ENCODE measurements at places on chromosomes 3 and 15. TPM values are rescaled to one million over a fixed set of nuclear protein-coding genes. Genes with fewer than 3 reads are reported as not detected.
A peak's percentile ranks its signal among the peaks of the same experiment; 100 is the strongest.

- no peaks in the 10 kb centered on the region for H3K36me3 ChIP-seq
- no peaks in the 10 kb centered on the region for H3K4me1 ChIP-seq
- H3K27ac ChIP-seq = no peak overlapping the region
- H3K4me3 ChIP-seq = no peak overlapping the region
- H3K27me3 ChIP-seq = no peaks in the 10 kb centered on the region
These were observed 528.2 kb downstream of the GABRG3 start for GRCh38 chr15:27499191-27499590.

DNA sequence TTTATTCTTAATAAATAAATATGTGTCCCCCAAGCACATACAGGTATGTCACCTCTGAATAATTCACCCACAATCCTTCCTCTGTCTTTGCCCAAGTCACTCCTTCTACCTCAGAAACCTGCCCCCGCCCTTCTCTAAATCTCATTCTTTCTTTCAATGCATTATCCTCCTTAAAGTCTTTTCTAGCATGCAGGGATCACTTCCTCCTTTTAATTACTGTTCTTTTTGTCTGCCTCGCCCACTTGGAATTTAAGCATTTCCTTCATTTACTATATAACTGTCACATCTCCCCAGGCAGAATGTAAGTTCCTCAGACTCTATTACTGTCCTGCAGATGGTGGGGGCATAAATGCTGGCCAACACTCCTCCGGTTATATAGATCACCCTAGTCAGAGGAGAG lies 7.8 kb downstream of the CCDC80 start:
- DNase-seq = no peak
- H3K27me3 ChIP-seq = no peaks in the 10 kb centered on the region
- no peaks in the 10 kb centered on the region for H3K4me1 ChIP-seq
- H3K36me3 ChIP-seq = no peaks in the 10 kb centered on the region
- no peak overlapping the region for H3K27ac ChIP-seq

- no peak for DNase-seq
- H3K4me1 ChIP-seq = no peaks in the 10 kb centered on the region
- no peaks in the 10 kb centered on the region for H3K36me3 ChIP-seq
- no peak overlapping the region for H3K4me3 ChIP-seq
- H3K27ac ChIP-seq = no peak overlapping the region
- no peaks in the 10 kb centered on the region for H3K27me3 ChIP-seq
These were observed 31.6 kb downstream of the SLC22A14 start for GRCh38 chr3:38313695-38314094.

- peaks cover 20% of the 10 kb centered on the region for H3K36me3 ChIP-seq
- peaks cover 27% of the 10 kb centered on the region for H3K4me1 ChIP-seq
- H3K4me3 ChIP-seq = no peak overlapping the region
- no peak overlapping the region for H3K27ac ChIP-seq
These were observed 23.5 kb downstream of the LSM3 start for GRCh38 chr3:14201940-14202684.

DNA sequence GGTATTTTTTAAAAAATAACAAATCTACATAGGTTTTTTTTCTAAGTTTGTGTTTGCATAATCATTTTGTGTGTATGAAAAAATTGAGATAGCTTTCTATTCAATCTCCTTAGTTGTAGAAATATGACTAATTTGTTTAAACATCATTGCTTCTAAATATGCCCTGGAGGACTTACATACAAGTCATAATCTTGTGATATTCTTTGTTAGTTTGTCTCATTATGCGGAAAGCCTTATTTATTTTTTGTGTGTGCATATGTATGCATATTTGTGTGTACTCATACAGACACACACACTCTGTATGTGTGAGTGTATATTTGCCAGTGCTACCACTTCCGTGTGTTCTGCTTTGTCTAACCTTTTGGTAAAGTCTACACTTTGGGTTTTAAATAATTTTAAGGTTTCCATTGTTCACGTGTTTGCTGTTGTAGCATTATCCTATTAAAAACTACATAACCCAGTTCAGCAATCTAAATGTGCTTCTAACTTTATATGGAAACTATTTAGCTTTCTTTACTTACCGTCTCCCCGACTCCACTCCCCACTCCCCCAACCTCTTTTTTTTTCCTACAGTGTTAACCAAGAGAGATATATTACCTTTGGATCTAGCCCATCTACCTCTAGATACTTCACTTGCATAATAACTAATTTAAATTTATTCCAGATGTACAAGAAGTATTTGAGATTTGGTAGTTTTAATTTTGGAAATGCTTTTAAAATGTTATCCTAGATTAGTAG lies 111.7 kb downstream of the FNDC3B start:
- H3K36me3 ChIP-seq = no peaks in the 10 kb centered on the region
- DNase-seq = no peak
- peak overlapping the region; percentile 91 for H3K27ac ChIP-seq
- H3K4me3 ChIP-seq = no peak overlapping the region
- H3K4me1 ChIP-seq = peaks cover 76% of the 10 kb centered on the region

DNA sequence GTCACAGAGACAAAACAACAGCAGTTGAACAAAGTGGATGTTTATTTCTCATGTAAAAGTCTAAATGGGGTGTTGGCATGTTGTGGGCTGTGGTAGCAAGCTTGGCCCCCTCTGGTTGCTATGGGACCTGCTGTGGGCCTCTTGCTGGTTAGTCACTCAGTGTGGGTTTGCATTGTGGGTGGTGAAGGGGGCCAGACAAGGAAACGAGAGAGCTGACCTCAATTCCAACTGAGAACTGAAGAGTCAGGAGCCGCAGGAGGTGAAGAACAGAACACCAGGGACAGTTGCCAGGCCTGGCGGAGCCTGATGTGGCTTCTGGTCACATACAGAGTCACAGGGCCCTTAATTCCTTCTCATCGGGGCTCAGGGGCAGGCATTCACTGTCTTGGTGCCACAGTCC lies 1.9 kb upstream of the ADPGK start:
- peak; percentile 19 for DNase-seq
- H3K4me1 ChIP-seq = peaks cover 31% of the 10 kb centered on the region
- H3K4me3 ChIP-seq = no peak overlapping the region
- H3K27ac ChIP-seq = peak overlapping the region; percentile 95
- H3K36me3 ChIP-seq = no peaks in the 10 kb centered on the region

DNA sequence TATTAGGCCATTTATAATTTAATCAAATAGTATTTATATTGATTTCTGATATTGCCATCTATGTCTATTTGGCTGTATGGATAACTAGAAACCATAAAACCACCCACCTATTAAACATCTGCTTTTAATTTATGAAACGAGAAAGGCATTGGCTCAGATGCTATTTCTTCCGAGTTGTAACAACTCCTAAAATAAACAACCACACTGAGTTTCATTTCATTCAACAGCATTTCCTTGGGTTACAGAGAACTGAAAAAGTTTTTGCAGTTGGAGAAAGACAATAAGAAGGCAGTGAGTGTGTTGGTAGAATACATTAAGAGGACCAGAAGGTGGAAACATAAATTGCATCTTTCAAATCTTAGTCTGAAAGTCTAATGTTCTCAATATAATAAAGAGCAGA lies 79.1 kb downstream of the AQR start:
- no peak overlapping the region for H3K27ac ChIP-seq
- no peak overlapping the region for H3K4me3 ChIP-seq
- peaks cover 72% of the 10 kb centered on the region for H3K36me3 ChIP-seq

DNA sequence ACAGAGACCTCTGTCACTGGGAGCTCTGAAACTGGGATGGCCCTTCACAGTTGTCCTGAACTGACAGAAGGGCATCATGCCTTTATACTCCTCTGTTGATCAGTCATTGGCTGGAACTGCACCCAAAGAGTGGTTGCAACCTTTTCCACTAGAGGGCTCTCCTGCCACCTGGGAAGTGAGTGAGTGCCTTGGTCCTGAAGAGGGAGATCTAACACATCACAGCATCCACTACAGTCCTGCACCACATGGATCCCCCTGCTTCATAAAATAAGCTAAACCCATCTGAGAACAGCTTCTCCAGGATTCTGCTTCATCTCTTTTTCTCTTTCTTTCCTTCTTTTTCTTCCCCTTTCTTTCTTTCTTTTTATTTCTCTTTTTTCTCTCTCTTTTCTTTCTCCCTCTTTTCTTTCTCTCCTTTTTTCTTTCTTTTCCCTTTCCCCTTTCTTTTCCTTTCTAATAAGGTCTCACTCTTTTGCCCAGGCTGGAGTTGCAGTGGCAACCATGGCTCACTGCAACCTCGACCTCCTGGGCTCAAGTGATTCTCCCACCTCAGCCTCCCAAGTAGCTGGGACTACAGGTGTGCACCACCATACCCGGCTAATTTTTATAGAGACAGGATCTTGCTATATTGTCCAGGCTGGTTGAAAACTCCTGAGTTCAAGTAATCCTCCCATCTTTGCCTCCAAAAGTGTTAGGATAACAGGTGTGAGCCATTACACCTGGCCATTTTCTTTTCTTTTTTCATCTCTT lies 42.8 kb upstream of the RAF1 start:
- no peaks in the 10 kb centered on the region for H3K36me3 ChIP-seq
- H3K4me3 ChIP-seq = no peak overlapping the region
- H3K27me3 ChIP-seq = no peaks in the 10 kb centered on the region
- H3K4me1 ChIP-seq = peaks cover 11% of the 10 kb centered on the region
- peak overlapping the region; percentile 21 for H3K27ac ChIP-seq
- DNase-seq = peak; percentile 31

GRCh38 chr15:27589260-27589659 lies 509.9 kb downstream of the OCA2 start:
- no peak for DNase-seq
- H3K27ac ChIP-seq = no peak overlapping the region
- no peaks in the 10 kb centered on the region for H3K36me3 ChIP-seq
- H3K27me3 ChIP-seq = no peaks in the 10 kb centered on the region

- no peaks in the 10 kb centered on the region for H3K4me1 ChIP-seq
- no peaks in the 10 kb centered on the region for H3K27me3 ChIP-seq
- no peak overlapping the region for H3K4me3 ChIP-seq
- no peak overlapping the region for H3K27ac ChIP-seq
- no peaks in the 10 kb centered on the region for H3K36me3 ChIP-seq
These were observed 1057.2 kb downstream of the NAALADL2 start for GRCh38 chr3:175916191-175916934.

GRCh38 chr3:39378088-39378487 lies 5.1 kb upstream of the SLC25A38 start:
- no peaks in the 10 kb centered on the region for H3K36me3 ChIP-seq
- DNase-seq = no peak
- peaks cover 7% of the 10 kb centered on the region for H3K4me1 ChIP-seq

The NPAP1 gene
- total RNA-seq = not detected

The RTP4 gene
- total RNA-seq = 0.56 TPM

Measured in psoas muscle (tissue), 8 donors.